NCI-H2107 (cell line): ENCODE measurements at places on chromosomes 7 and 10.

DNA sequence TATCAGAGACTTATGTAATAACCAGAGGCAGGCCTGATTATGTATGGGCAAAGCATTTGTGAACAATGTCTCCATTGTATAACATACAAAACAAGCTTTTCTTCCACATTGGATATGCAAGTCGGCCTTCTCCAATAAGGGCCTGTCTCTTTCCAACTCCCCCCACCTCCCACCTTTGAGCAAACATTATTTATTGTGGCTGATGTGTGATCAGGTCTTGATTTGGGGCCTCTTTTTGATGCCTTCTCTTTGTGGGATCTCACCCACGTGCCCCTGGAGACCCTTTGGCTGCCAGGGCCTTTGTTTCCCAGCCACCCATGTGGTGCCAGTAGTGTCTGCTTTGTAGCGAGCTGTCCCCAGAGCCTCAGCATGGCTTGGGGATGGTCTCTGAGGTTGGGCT, 53.0 kb downstream of the TCF7L2 start:
- no peak for DNase-seq

GRCh38 chr7:149873970-149874643, 338 bp downstream of the ATP6V0E2 start:
- DNase-seq: no peak

GRCh38 chr10:69416695-69417094, at the start of gene TACR2:
Gene TACR2 (minus strand): TSS chr10:69416918. CDS start chr10:69416323, 595 bp downstream.
- DNase-seq: no peak

- no peak for DNase-seq
Observed at GRCh38 chr7:16816824-16817223, 12.0 kb upstream of the AGR2 start.

DNA sequence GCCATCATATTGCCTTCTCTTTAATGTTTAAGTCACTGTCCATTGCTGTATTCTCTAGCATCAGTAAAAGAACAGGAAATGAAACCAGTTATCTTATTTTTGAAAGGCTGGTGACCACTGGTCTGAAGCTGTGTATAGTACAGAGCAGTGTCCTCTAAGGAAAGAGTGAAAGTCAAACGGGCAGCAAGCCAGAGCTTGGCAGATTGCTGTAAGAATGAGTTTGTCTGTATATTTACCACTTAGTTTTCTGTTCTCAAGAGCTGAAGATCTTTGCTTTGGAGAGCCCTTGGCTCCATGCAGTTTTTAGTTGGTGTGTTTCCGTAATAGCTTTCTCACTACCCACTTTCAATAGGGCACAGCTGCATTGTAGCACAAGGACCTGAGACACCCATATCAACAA, 31.9 kb downstream of the PCBD1 start:
- DNase-seq: no peak

DNA sequence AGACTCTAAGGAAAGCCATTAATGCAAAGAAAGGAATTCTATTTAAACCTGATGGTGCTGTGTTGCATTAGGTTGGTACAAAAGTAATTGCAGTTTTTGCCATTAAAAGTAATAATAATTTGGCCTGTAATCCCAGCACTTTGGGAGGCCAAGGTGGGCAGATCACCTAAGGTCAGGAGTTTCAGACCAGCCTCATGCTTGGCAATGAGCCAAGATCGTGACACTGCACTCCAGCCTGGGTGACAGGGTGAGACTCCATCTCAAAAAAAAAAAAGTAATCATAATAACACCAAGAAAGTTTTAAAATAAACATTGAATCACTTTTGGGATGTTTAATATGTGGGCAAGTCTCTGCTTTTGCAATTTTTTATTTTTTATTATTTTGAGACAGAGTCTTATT, 107.3 kb upstream of the FRMD4A start:
- DNase-seq: no peak

DNA sequence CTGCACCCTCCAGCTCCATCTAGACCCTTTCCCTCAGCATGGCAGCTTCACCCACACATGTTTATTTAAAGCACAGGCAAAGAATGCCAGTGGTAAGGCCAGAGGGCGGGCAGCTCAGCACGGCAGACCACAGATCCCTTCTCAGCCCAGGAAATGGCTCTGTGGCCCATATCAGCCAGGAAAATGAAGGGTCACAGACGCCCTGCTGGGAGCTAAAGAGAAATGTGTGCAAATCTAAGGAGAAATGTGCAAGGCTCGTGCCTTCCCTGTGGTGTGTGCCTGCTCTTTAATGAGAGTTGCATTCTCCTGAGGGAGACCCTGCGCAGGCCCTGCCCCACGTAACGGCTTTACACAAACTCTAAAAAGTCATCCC, 23.0 kb downstream of the PTPRN2 start:
- DNase-seq: no peak

- no peak for DNase-seq
Observed at GRCh38 chr10:29345144-29345909, 56.5 kb downstream of the LYZL1 start.

GRCh38 chr7:85186521-85187241, at the start of gene SEMA3D:
Gene SEMA3D (minus strand): TSS chr7:85187056. CDS start chr7:85121891, 65,165 bp downstream.
- peak; percentile 85 for DNase-seq

GRCh38 chr10:117260084-117260483, 19.2 kb downstream of the SLC18A2 start:
- DNase-seq: no peak

- no peak for DNase-seq
Observed at GRCh38 chr10:118342638-118343020, 505 bp upstream of the FAM204A start.

DNA sequence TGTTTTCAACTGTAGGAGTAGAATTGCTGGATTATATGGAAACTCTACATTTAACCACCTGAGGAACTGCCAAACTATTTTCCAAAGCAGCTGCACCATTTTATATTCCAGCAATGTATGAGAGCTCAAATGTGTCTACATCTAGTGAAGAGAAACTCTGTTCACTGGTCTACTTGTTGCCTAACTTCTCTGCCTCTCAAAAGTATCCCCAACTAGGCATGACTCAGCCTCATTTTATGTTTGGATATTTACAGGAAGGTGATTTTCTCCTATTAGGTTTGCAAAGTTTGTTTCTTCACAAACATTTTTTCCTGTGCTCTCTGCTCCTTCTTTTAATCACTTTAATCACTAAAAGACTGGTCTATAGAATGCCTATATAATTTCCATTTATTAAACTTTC, 37.1 kb upstream of the SRI start:
- DNase-seq: no peak

- no peak for DNase-seq
Observed at GRCh38 chr10:92074126-92074887, 150.7 kb downstream of the BTAF1 start.

GRCh38 chr7:22268884-22269421, 88.0 kb downstream of the RAPGEF5 start:
- no peak for DNase-seq

DNA sequence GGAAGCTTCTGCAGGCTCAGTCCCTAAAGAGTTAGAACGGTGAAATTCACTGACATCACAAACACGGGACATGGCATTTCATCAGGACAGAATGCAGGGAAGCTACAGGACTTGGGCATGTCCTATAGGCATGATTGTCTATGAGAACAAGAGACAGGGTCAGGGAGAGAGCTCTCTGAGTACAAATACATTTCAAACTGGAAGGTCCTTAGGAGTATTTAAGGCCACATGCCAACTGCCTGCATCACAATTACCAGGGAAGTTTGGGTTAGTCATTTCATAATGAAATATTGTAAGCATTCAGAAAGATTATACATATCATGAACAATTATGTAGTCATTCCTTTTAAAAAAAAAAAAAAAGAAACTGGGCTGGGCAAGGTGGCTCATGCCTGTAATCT, 71.3 kb downstream of the CREB3L2 start:
- DNase-seq: no peak

DNA sequence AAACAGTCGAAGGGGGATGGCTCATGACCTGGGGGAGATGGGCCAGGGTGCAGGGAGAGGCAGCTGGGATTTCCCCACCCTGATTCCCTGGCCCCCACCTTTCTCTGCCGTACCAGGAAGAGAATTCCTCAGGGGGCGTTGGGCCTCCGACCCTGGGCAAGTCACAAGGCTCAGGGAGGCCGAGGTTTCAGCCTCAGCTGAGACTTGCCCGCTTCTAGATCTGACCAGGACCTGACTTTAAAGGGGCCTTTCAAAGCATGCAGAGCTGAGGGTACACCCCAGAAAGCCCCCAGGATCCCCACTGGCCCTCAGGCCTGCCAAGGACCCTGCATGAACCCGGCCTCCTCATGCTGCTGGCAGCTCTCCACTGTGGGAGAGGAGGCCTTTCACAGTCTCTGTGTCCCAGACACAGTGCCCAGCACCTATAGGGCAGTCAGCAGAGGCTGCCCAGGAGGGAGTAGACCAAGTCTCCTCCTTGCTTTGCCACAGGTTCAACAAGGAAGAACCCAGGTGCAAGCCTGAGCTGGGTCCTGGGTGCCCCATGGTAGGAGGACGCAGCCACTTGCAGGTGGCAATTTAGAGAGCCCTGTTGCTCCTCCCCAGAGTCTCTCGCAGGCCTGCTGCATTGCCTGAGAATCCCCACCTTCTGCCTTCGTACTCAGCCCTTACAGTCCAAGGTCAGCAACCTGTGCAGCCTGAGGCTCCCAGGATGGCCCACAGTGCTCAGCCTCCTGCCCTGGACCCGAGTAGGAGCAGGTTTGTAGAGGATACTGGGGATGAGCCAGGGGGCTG, 89.3 kb downstream of the CHST15 start:
- DNase-seq: no peak

DNA sequence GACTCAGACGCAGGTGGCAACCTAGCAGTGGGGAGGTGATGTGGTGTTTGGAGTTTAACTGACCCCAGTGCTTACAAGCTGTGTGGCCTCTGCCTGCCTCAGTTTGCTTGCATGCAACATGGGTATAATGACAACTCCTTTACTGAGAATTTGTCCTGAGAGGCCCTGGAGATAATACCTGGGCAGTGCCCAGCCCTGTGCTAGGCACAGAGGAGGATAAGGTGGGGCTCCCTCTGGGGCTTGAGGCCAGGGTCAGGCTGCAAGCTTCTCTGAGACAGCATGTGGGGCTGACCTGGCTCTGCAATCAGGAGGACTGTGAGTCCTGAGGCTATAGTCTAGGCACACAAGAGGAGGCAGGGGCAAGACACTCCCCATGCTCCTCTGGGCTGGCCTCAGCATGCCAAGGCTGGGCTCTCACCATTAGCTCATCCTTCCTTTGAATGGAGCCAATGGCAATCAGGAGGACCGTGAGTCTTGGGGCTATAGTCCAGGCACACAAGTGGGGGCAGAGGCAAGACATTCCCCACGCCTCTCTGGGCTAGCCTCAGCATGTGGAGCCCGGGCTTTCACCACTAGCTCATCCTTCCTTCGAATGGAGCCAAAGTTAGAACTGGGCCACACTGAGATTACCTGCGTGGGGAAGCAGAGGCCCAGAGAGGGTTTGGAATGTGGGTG, 147.9 kb downstream of the RPS24 start:
- DNase-seq: no peak

GRCh38 chr10:50403074-50403473, 151.8 kb upstream of the ASAH2 start:
- no peak for DNase-seq

DNA sequence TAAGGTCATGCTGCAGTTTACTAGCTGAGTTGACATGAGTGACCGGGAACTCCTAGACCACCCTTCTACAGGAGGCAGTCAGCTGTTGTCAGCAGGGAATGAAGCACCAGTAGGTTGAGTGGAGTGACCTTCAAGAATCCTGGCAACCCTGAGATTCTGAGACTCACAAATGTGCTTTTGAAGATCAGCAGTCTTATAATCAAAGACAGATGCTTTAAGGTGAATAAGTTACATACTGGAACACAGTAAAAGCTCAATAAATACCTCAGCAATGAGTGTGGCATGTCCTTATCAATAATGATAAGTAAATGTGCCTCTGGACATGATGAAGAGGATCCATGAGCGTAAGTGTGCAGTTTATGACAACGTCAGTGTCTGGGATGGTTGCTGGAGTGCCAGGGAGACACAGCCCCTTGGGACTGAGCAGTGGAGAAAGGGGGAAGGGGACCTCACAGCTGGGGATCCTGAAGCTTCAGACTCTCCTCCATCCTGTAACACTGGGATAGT, 11.9 kb upstream of the OR6V1 start:
- DNase-seq: no peak

- DNase-seq: no peak
Observed at GRCh38 chr10:63630931-63631680, 109.9 kb downstream of the REEP3 start.

DNA sequence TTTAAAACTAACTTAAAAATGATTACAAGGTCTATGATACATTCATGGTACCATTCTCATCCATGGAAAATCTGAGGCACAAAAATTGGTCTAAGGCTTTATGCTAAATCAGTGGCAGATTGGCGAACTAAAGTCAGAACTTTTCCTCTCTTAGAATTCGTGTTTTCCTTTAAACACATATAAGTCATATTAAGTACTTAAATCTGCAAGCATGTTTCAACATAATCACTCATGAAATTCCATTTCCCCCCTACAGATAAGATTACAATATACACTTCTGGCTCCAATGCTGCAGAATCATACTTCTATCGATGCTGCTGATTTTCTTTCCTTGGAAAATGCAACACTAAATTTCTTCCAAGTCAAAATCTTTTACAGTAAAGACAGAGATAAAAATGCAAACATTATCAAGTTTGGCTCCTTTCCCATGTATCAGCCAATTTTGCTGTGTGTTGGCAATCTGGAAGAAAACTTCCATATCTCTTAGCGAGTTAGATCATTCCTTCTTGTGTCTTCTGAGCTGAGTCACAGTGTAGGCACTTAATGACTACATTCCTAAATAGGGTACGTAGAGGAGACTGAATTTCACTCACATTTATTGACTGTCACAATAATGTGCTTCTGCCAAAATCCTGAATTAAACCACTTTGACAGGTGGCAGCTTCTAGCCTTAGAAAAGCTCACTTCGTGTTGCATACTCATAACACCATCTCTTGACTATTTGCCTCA, 76.4 kb upstream of the LRRC17 start:
- DNase-seq: no peak

DNA sequence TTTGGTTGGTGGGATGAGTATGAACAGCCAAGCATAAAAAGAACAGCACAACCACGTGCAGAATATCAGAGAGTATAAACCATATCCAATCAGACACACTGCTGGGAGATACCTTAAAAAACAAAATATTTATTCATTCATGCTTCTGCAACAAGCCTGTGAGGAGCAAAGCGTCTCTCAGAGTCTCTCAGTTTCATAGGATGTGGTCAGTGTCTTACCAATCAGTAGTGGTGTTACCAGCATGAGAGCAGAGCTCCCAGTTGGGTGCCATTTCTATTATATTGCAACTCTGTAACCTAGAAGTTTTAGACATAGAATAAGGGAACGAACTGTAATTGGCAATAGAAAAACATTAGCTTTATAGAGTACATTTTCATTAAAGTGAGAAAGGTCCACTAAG, 445.9 kb upstream of the LRRN3 start:
- no peak for DNase-seq

GRCh38 chr7:135322571-135323340, 89.1 kb downstream of the STRA8 start:
- DNase-seq: no peak

- peak; percentile 37 for DNase-seq
Observed at GRCh38 chr10:132248455-132249225, 59.1 kb downstream of the STK32C start.
